Stimulated activated CD4-positive, alpha-beta T cell treated with anti-CD3 and anti-CD28 coated beads, Interleukin-15, amount 100 ng/mL, for 1 hour (primary cell): ENCODE measurements at places on chromosomes 7 and 10.

GRCh38 chr7:117025891-117026290 is 72.6 kb downstream of the ST7 start:
- DNase-seq: no peak

- DNase-seq: no peak
These were observed 30.3 kb downstream of the GBX1 start for GRCh38 chr7:151137076-151137675.

GRCh38 chr7:81441750-81442149 is 328.1 kb downstream of the HGF start:
- no peak for DNase-seq

DNA sequence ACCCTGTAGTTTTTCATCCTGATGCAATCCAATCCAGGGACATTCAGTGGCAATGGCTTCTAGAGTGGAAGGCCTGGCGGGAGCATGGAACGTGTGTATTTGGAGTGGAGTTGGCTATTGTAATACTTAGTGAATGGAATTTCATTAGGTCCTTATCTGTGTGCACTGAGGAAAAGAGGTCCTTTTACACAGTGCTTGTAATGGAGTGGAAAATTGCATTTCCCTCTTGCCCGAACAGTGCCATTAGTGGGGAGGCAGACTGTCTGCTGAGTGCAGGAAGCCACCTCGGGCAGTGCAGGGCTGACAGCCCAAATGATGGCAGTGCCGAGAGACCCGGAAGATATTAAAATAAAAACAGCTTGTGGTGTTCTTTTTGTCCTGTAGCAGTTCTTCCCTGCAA is 786.6 kb downstream of the LRMDA start:
- no peak for DNase-seq

- DNase-seq: no peak
These were observed 156.4 kb downstream of the PHTF2 start for GRCh38 chr7:77954773-77955555.

DNA sequence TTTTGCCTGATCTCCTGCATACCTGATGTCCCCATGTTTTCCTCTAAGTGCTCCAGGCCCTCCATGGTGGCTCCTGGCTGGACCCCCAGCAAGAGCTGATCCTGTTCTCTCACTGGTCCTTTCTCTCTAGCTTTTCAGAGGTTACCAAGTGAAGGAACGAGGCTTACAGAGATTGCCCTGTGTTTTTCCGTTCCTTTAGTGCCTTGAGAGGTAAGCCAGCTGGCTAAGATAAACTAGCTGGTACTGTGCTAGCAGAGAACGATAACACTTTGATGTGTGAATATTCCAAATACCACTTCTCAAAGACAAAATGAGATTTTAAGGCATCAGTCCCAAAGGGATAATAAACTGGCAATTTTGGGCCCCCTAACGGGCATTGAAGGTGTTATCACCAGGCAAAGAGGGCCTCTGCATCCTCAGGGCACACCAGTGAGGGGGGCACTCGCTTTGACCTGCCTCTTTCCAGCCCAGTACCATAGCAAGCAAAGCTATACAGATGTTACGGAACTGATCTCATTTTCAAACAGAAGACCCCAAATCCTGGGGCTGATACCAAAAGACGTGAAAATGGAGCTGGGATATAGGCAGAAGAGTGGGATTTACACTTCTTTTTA is 8.4 kb upstream of the CCNY start:
- no peak for DNase-seq

DNA sequence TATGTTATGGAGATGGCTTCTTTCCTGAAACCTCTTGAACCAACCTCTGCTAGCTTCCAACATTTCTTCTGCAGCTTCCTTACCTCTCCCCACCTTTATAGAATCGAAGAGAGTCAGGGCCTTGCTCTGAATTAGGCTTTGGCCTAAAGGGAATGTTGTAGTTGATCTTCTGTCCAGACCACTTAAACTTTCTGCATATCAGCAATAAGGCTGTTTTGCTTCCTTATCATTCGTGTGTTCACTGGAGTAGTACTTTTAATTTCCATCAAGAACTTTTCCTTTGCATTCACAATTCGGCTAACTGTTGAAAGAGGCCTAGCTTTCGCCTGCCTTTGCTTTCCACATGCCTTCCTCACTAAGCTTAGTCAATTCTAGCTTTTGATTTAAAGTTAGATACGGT is 48.0 kb downstream of the KLHDC10 start:
- no peak for DNase-seq

DNA sequence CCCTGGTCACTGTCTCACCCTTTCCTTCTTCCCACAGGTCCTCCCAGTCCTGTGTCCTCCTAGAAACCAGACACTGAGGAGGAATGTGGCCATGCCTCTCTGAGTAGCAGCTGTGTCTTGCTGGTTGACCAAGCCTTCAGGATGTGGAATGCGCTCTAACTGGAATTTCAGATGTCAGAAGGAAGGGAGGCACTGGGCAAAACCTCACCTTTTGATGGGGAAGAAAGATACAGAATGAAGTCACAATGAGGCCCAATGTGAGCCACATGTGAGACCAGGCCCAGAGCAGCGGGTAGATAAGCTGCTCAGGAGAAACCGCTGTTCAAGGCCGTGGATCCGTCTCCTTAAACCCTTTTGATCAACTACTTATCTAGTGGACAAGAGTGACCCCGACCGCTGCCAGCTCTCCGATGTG is 54.8 kb upstream of the ECHDC3 start:
- DNase-seq: no peak

DNA sequence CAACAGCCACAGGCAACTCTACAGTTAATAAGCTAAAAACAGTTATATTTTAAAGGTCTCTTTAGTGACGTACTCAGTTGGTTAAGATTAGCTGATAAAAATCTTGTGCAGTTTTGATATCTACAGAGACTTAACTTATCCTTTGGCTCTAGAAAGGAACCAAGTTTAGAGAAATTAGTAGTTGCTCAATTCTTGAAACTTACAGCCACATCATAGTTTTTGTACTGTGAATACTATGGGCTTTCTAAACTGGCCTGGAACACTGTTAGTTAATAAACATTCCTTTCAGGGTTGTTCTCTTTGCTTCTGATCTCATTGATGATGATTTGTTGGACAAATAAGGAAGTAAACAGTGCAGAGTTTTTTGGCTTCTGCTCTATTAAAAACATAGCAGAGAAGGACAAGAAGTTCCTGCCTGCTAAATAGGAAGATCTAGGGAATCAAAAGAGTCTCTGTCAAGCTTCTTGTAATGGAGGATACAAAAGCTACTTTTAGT is 73.1 kb downstream of the MKLN1 start:
- DNase-seq: no peak

GRCh38 chr10:102815790-102816549 is 21.2 kb downstream of the CYP17A1 start:
- DNase-seq: no peak

DNA sequence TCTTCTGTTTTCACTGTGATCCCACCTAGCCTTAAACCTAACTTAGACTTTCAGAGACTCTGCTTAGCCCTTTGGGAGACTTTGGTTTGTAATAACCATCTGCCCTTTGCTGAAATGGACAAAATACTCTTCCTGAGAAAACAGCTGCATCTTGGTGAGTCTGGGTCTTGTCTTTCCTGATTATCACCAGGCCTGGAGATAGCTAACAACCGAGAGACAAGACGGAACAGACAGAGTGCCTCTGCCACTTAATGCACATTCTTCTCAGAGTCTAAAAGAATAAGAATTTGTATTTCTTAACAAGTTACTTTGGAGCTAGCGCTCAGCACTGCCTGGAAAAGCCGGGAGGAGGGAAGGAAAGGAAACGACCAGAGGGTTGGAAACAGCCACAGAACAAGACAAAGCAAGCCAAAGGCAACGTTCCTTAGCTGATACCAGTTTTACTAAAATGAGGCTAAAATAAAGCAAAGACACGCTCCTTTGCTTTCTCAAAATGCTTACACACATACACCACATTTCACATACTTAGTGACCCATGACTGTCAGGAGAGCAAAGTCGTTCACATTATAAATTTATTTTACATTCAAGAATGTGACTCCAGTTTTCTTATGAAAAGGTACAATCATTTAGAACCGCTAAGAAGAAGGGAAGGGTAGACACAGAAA is 70.3 kb upstream of the DGKI start:
- DNase-seq: no peak

DNA sequence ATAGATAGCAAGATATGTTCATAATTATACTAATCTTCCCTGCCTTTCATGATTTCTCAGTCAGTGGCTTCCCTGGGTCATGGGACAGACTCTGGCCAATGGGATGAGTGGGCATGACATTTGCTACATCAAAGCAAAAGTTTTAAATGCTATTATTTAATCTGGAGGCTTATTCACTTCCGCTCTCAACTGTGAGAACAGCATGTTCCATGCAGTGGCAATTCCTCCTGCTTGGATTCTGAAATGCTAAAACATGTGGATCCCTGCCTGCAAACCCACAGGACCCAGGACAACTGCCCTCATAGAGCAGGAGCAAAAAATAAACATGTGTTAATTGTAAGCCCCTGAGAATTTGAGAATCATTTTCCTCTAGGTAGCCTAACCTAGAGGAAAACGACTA is 1412.4 kb upstream of the CELF2 start:
- DNase-seq: no peak

GRCh38 chr7:155262031-155262430 is 35.6 kb upstream of the INSIG1 start:
- DNase-seq: no peak

DNA sequence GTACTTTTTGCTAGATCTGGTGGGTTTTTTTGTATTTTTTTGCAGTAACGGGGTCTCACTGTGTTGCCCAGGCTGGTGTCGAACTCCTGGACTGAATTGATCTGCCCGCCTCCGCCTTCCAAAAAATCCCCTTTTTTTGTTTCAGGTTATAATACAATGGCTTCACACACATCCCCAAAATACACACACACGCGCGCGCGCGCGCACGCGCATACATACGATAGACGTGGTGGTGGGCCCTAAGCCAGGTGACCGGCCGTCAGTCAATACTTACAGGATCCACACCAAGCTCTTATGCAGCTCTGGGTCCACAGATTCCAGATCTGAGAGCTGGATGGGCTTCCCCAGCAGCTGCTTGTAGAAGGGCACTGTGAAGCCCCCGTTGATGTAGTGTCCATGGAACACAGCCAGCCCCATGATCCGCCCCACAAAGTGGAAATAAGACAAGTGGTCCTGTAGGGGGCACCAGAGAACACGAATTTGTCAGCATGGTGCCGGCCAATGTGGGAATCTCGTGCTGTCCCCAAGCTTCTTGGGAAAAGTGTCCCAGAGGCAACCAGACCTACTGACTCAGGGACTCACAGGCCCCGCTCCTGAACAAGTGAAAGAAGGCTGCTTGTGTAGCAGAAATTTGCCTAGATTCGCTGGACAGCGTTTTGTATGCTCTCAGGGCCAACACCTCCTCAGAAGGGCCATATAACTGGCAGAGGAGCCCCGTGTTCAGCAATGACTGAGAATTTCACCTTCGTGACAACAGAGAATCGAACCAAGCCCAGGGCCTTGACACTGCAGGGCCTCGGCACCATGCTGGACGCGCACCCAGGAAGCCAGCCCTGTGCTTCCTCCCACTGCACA is 103.6 kb downstream of the SMURF1 start:
- DNase-seq: peak; percentile 9

GRCh38 chr10:34008656-34009055 is 674.2 kb upstream of the NRP1 start:
- no peak for DNase-seq

GRCh38 chr7:93378131-93378760 is 146.1 kb downstream of the VPS50 start:
- no peak for DNase-seq

DNA sequence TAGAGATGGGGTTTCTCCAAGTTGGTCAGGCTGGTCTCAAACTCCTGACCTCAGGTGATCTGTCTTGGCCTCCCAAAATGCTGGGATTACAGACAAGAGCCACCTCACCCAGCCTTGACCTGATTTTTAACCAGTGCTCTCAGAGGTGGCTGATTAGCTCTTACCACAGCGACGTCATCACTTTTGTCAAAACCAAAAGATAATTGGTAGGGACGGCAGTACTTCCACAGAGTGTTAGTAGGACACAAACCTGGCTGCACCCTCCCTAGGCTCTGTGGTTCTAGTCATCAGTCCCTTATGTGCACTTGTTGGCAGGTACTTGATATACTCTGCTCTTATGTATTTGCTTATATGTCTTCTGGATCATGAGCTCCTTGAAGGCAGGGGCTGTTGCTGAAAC is 74.0 kb downstream of the GPR141 start:
- no peak for DNase-seq

DNA sequence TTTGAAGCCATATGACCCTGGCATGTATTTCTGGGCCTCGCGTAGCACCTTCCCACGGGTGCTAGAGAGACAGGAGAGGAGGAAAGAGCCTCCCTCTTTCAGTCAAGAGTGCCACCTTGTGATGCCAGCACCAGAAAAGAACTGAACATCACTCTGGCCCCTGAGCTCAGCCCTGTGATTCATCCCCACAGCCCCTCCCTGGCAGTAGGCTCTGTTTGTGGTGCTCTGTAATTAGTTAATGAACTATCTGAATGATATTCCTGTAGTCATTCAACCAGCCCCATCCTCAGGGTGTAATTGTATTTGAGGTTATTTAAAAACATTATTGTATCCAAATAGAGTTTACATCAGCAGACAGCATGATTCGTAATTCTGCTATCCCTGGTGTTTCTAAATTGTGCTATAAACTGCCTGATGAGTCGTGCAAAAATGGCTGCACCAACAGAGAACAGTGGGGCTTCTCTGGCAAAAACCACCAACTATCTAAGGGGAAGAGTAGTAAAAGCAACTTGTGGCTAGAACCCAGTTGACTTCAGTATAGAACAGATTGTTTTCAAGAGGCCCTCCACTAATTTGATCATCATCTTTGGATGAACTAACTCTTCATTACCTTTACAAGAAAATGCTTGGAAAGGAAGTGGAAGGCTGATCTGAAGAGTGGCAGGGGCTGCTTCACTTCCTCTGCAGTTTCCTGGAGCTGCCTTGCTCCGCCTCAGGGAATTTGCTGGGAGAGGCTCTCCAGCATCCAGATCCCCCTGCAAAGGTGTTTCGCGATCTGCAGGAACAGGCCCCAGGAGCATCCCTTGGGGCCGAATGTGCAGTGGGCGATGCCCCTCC is 23.7 kb upstream of the TIAL1 start:
- no peak for DNase-seq

- no peak for DNase-seq
These were observed 3.1 kb downstream of the KLLN start for GRCh38 chr10:87860156-87860795.

GRCh38 chr7:16816824-16817223 is 12.0 kb upstream of the AGR2 start:
- DNase-seq: no peak

DNA sequence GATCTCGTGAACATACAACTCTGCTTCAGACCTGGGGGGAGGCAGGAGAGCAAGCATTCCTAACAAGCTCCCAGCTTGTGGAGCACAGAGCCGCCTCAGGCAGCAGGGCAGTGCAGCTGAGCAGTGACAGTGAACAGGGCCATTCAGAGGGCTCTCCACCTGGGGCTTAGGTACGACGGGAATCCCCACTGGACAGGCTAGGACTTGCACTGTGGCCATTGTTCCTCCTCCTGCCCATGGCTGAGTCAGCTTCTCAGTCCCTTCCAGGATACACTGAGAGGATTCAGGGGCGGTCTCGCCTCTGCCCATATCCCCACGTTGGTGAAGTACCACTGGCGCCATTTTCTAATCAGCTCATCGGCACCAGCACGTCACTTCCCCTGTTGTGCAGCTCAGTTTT is 71.1 kb downstream of the FIGNL1 start:
- no peak for DNase-seq
